ENCODE measurements at places on chromosomes 5 and 9.

DNA sequence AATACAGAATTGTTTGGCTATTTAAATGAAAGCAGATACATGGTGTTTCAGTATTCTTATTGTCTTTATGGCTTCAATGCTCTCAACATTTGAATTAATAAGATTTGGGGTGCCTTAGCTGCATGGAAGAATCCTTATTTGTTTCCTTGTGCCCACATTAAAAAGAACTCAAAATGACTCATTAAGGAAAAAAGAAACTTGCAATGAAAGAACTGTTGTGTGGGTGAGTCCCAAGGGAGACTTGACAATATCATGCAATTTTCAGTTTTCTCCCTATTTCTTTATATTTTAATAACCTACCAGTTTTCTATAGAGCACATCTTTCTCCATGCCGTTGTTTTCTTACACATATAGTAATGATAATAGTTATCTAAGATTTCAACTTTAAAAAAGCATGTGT lies 404.0 kb downstream of the PDE4D start:
- no peak for DNase-seq

- no peak for DNase-seq
Observed at GRCh38 chr5:177131019-177131320, 2.6 kb upstream of the NSD1 start.

- no peak for DNase-seq
Observed at GRCh38 chr9:85863875-85864274, 77.1 kb upstream of the NAA35 start.

DNA sequence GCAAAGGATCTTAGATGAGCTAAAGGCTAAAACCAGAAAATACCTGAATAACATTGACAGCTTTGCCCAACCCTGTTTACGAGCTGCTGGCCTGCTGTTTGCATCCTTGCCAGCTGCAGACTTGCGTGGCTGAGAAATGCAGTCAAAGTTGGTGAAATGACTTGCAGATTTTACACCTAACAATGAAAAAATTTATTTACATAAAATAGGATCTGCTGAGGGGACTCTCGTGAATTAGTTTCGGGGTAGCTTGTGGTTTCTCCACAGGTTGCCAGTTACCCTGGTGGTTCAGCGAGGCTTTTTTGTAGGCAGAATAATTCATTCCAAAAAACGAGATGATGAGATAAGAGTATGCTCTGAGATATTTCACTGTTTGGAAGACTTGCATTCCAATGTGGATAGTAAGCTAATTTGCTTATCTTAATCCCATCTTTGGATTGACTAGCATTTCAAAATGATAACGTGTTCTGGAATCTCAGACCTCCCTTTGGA lies 65.7 kb upstream of the FANCC start:
- DNase-seq = no peak

GRCh38 chr5:14816374-14816998 lies 55.1 kb downstream of the ANKH start:
- no peak for DNase-seq

- DNase-seq = no peak
Observed at GRCh38 chr5:173312821-173313220, 15.4 kb downstream of the STC2 start.

DNA sequence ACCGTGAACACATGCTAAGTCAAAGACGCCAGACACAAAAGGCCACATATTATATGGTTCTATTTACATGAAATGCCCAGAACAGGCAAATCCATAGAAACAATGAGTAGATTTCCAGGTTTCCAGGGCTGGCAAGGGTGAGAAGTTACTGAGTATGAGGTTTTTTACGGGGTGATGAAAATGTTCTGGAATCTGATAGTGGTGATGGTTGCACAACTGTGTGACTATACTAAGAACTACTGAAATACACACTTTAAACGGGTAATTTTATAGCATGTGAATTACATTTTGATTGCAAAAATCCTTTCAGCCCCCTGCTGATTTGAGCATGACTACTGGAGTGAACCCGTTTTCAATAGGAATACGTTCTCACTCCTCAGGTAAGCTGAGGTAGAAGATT lies 46.7 kb upstream of the TBC1D9B start:
- no peak for DNase-seq

- no peak for DNase-seq
Observed at GRCh38 chr9:92607773-92608172, 62.2 kb downstream of the IPPK start.

DNA sequence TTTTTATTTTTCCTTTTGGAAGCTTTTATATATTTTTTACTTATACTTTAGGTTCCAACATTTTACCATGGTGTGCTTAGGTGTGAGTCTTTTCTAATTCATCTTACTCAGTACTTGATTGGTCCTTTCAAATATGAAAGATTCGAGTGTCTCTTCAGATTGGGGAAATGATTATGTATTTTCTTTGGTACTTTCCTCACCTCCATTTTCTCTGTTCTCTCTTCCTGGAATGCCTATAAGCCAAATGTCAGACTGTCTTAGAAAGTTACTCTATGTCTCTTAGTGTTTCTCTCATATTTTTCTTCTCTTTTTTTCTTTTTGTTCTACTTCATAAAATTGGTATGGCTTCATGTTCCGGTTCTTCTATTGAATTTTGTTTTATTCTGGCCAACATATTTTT lies 119.6 kb upstream of the SV2C start:
- DNase-seq = no peak

DNA sequence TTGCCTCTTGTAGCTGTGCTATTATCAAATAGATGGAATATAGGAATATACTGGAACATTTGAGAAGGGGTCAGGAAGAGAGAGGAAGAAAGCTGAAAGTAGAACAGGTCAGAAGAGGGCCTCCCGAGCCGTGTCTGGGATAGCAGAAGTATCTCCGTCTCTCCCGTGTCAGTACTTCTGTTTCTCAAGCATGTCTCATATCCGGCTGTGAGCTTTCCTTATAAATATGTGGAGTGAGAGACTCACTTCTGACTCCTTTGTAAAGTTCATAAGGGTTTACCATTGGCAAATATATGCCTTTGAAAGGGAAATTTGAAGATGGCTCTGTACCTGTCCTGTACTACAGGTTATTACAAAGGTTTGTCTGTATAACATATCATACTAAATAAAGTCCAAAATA lies 50.3 kb downstream of the MOCS2 start:
- no peak for DNase-seq

GRCh38 chr9:86977205-86977835 lies 30.0 kb upstream of the GAS1 start:
- no peak for DNase-seq

All from GM13976 (cell line).